NT2/D1 (cell line): ENCODE measurements at places on chromosomes 4 and X.

GRCh38 chrX:153884136-153884535 is 1.8 kb downstream of the L1CAM start:
- no peak for DNase-seq

DNA sequence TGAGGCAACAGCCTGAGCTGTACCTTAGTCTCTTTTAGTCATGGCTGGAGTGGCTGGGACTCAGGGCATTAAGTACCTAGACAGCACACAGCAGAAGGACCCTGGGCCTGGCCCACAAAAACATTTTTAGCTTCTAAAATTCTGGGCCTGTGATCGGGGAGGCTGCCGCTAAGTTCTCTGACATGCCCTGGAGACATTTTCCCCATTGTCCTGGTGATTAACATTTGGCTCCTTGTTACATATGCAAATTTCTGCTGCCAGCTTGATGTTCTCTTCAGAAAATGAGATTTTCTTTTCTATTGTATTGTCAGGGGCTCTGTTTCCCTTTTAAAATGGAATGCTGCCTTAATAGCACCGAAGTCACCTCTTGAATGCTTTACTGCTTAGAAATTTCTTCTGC is 952.4 kb downstream of the TRAM1L1 start:
- DNase-seq: no peak

DNA sequence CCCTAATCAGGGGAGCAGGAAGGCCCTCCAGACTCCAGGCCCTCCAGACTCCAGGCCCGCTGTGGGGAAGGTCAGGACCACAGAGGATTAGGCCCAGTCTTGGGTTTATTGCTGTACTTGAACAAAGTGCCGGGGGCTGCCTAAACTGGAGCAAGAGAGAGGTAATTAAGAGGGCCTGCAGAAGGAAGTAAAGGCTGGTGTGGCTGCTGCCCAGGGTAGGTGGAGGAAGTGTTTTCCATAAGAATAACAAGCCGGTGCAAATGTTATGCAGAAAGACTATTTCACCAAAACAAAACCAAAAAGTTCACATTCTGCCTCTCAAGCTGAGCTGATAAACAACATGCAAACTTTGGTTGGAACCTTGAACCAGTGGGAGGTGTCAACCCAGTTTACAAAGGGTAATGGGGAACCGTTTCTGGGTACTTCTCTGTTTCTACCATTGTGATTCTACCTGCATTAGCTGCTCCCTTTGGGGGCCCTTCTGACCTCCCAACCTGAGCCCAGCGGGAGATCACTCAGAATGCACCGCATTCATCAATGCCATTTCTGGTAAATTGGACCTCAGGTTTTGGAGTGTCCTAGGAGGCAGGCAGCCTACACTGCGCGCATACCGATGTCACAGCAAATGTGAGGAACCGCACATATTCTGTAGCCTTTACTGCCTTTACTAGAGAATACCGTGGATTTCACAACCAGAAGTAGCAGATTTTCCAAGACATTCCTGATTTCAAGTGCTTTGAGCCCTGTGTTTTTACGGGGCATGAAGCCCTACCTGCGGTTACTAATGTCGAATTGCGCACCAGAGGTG is 59.7 kb upstream of the BCOR start:
- peak; percentile 81 for DNase-seq

DNA sequence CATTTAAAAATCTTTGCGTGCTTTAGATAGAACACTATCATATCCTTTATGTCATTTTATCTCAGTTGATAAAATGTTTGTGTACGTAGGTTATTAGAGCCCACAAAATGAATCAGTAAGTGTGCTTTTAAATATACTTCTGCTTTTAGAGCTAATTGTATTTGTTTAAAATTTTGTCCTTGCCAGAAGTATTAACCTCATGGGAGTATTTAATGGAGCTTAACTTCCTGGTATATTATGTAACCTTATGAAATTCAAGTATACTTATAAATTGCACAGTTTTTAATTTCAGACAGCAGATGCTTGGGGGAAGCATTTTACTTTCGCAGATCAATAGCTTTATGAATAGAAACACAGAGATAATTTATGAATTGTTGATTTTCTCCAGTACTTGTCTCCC is 90.2 kb downstream of the DIPK2B start:
- DNase-seq: no peak

GRCh38 chrX:292900-293897 is 12.0 kb downstream of the PLCXD1 start:
- DNase-seq: no peak

DNA sequence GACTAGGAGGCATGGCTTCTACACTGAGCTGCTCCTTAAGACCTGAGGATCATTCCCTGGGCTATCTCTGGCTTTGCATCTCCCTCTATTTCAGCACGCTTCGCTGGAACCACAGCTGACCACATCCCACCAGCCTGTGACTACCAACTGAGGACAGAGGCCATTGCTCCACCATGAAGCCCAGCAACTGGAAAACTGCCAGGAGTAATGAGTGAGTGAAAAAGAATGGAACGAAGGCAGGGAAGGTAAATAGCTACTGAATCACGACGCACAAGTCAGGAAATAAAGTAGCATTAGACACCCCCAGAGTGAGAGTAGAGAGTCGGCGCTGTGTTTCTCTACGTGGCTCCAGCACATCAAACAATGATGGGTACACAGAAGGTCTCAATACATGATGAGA is 314.7 kb downstream of the LDB2 start:
- no peak for DNase-seq

DNA sequence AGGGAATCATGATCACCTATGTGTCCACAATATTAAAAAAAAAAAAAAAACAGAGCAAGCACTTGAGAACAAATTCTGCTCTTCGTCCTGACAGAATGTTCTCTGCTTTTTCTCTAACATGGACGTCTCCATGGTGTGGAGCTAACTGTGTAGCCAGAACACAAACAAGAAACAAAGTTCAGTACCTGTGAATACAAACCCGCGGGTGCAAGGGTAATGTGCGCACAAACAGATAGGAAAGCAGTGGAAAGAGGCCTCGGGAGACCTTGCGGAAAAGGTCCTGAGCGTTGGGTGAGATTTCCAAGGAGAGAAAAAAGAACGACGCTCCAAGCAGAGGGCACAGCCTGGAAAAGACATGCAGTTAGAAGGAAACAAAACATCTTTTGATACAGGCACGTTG is 92.0 kb upstream of the TBL1X start:
- no peak for DNase-seq
